ENCODE measurements at places on chromosomes 6 and 20. TPM values are rescaled to one million over a fixed set of nuclear protein-coding genes. Genes with fewer than 3 reads are reported as not detected.

DNA sequence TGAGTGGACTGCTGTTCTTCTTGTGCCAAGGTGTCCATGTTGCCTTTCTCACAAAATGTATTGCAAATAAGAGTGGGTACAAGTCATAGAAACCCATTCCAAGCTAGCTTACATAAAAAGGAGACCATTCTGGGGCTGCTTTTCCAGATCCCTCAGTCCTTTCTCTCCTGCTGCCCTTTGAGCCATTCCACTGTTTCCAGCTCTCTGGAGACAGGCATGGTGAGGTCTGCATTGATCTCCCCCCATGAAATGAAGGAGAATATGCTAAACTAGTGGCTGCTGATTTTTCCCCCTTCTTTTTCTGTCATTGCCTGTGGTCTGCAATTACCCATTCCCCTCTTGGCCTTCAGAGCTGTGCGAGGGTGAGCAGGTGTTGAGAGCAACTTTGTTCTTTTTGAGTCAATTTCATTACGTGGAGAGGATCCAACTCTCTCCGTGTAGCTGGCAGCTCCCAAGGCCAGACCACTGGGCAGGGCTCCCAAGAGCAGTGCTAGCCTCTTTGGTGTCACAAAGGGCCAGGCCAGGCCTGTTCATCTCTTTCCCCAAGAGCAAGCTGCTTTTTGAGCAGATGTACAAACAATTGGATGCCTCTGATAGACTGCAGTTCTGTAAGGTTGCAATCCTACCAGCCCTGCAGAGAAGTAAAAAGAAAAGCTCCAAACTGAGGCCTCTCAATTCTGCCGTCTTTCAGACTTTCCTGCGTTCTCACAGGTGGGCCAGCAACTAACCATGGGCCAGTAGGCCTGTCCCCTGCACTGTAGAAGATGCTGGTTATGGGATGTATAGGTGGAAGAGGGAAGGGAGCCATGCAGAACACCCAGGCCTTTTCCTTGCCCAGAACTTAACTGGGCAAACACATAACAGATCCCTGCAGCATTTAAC, 96.1 kb upstream of the ARMC2 start:
- DNase-seq, result no peak

DNA sequence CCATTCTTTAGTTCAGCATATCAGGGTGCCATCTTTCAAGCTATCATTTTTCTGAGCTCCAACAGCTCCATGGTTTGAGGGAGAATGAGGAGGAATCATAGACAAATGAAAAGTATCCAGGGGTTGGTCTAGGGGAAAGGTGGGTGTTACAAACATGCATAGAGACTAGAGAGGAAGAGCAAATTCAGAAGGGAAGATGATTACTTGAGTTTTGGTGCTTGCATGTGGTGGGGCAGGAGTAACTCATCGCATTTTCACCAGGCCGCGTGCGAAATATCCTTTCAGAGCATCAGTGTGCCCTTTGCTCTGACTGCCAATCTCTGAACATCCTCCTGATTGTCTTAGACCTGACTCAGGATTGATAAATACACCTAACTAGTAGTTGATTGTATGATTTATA, 7.7 kb upstream of the BICRAL start:
- DNase-seq, result no peak

DNA sequence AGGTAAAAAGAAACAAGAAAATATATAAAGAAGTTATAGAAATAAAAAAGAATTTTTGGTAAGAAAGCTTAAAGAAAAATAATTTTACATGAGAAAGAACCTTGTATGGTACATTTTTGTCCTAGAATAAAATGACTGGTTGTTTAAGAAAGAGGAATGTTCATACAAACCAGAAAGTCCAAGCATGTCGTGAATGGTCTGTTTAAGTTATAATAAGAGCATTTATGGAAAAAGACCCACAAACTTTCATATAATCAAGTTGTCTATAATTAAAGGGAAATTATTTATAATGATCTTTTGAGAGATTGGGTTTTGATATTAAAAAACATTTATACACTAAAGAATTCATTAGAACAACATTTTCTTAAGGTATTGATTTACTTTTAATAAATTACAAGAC, 27.8 kb upstream of the FAM110A start:
- no peak for DNase-seq

DNA sequence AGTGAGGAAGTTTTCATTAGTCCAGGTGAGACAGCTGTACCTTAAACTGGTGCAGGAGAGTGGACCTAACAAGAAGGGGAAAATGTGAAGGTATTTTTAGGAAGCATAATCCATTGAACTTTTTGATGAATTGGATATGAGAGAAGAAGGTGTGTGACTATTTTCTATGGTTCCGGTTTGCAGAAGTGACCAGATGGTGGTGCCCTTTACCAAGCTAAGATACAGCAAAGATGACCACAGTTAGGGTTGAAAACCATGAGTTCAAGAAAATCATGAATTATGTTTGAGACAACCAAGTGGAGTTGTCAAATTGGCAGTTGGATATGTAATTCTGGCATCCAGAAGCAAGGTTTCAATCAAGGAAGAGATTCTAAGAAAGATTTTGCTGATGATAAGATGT, 61.9 kb upstream of the NRSN1 start:
- DNase-seq, result no peak

DNA sequence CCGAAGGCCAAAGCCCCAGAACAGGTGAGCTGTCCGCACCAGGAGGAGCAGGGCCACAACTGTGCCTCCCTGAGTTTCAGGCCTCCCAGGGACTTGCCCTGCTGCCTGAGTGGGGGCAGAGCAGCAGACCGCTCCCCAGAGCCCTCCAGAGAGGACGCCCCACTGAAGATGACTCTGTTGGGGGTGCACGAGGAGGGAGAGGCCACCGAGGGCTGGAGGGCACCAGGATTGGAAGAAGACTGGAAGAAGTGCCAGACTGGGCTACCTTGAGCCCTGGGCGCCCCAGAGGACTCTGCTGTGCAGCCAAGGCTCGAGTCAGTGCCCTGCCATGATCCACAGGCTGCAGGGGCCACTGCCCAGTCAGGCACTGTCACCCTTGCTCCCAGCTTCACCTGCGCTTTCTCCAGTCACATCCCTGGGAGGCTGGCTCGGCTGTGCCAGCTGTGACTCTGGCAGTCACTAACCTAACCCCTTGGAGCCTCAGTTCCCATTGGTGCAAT, 11.3 kb downstream of the CST7 start:
- no peak for DNase-seq

GRCh38 chr20:53329781-53330180, 263.9 kb downstream of the ZNF217 start:
- DNase-seq, result no peak

GRCh38 chr6:6859105-6859504, 248.7 kb upstream of the RREB1 start:
- no peak for DNase-seq

DNA sequence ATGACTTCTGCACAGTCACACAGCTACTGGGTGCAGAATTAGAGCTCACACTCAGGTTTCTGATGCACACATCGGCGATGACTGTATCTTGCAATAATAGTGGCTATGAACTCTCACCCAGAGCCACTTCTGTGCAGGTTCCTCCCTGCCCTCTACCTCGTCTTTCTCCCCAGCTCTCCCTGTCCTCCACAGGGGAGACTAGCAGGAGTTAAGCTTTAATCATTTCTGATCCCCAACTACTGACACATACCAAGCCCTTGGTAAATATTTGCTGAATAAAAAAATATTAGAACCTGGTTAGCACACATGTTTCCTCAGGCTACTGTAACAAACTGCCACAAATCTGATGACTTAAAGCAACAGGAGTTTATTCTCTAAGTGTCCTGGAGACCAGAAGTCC, 222.7 kb upstream of the FOXA2 start:
- no peak for DNase-seq

GRCh38 chr20:5745416-5746030, 4.7 kb upstream of the SHLD1 start:
- no peak for DNase-seq

- peak; percentile 26 for DNase-seq
These were observed 91.8 kb upstream of the NHSL1 start for GRCh38 chr6:138590796-138591709.

GRCh38 chr6:88709819-88710246, 253.6 kb downstream of the RNGTT start:
- no peak for DNase-seq

- no peak for DNase-seq
These were observed 5.9 kb downstream of the RNASET2 start for GRCh38 chr6:166950443-166950821.

DNA sequence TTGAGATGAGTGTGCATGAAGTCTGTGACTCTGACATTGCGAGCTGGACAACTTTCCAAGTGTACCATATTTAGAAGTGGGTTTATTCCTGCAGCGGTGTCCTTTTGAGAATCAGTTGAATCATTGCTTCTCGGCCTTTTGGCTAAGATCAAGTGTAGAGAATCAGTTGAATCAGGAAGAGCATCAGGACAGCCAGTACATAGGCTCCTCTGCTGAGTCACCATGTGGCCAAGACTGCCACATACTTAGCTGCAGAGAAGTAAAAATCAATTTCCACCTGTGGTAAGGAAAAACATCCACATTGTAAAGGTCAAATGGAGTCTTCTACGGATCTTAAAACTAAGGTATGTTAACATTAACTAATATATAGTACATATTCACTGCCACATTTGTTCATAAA, 428.4 kb upstream of the MARCKS start:
- DNase-seq, result no peak

DNA sequence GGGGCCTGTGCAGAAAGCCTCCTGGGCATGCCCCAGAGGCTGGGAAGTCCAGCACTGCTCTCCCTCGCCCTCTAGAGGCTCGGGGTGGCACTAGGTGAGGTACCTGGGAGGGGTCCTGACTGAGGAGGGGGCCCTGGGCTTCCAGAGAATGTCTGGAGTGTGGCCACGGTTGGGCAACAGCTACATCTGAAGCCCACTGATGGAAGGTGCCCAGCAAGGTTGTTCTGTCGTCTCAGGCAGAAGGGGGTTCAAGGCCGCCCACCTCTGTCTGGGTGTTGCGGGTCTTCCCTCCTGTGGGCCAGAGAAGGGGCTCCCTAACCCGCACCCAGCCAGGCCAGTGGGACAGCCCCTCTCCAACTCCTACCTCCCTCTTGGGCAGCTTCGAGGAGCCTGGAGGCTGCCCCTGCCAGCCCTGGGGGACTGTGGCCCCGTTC, 11.4 kb upstream of the VEGFA start:
- DNase-seq, result no peak

DNA sequence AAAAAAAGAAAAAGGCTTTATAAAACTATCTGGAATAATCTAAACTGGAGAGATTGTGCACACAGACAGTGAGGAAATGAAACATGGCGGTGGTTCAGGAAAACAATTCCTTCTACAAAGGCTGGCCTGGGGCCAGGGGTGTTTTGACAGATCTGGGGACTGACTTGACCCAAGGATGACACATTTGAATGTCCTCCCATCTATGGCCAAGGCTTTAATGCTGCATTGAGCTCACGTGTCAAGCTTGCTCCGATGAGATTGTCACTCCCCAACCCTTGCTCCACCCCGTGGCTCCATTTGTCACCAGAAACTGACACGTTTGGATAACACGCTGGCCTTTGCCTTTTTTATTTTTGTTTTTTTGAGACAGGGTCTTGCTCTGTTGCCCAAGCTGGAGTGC, 156.1 kb downstream of the ZFP64 start:
- DNase-seq, result no peak

DNA sequence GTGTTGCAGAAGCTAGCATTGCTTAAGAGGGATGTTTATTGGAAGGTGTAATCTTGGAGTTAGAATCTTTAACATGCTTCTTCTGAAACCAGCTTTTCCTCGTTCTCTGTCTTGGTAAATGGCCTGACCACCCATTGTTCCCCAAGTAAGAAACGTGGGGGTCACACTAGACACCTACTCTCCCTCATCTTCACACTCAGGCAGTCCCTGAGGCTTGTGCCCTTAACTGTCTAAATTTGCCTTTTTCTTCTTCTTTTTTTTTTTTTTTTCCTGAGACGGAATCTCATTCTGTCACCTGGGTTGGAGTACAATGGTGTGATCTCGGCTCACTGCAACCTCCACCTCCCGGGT, 16.2 kb upstream of the ARFGEF2 start:
- no peak for DNase-seq

DNA sequence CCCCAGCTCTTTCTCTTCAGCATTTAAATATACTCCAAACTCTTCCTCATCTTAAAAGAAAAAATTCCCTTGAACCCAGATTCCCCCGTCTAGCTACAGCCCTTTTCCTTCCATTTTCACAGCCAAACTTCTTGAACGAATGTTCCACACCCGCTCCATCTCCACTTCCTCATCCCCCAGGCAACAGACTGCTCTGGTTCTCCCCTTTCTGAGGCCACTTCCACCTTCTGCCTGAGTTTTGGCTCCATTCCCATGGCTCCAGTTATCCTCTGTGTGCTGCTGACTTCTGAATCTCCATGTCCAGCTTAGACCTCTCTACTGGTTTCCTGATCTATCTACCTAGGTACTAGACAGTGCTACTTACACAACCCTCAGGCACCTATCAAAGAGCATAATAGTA, 106.4 kb downstream of the RALGAPA2 start:
- no peak for DNase-seq

DNA sequence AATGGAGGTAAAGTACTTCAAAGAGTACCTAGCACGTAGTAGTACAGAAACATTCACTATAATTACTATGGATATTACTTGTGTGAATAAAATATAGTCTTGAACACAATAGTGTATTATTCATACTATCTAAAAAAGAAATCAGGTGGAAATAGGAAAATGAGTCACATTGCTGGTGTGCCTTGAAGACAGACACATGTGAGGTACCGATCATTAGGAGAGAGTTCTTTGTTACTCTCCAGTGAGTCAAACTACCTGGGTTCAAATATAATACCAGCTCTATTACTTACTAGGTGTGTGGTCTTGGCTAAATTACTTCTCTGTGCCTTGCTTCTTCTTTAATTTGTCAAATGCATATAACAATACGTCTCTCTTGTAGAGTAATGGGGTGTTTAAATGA, 50.8 kb upstream of the BEND6 start:
- DNase-seq, result no peak

GRCh38 chr6:139378882-139379341, 4.5 kb upstream of the CITED2 start:
- no peak for DNase-seq

- DNase-seq, result no peak
These were observed 224.6 kb upstream of the FOXQ1 start for GRCh38 chr6:1087154-1087843.

The POLH gene
- 14.0 TPM for total RNA-seq

The PAK5 gene
- 0.17 TPM for total RNA-seq

The RIPOR3 gene
- total RNA-seq, result 0.41 TPM

The LPA gene
- total RNA-seq, result not detected

The DLK2 gene
- total RNA-seq, result not detected

The OOEP gene
- total RNA-seq, result 0.41 TPM

The ESR1 gene
- not detected for total RNA-seq

The CYP24A1 gene
- 0.04 TPM for total RNA-seq

The HLA-G gene
- 0.75 TPM for total RNA-seq

The DDR1 gene
- total RNA-seq, result 173 TPM

All from kidney epithelial cell (primary cell).